ENCODE measurements at places on chromosomes 2 and 18.

- no peak for DNase-seq
These were observed 10.9 kb downstream of the ALS2 start for GRCh38 chr2:201769666-201770373.

DNA sequence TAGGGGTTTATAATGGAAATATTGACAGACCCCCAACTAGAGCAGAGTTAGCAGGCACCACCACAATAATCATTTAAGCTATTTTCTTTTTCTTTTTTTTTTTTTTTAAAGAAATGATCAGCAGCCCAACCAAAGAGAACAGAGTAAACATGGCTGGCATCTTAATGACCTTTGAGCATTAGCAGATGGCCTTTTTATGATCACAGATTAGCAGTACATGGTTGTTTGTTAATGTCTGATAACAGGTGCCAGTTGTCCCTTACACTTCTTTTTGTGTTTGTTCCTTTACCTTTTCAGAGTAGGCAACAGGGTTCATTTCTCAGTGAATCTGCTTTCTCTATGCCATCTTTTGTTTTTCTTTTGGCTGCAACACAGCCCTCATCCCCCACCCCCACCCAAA lies 747.0 kb downstream of the BCL11A start:
- DNase-seq: no peak

- peak; percentile 74 for DNase-seq
These were observed 877 bp upstream of the UGP2 start for GRCh38 chr2:63840785-63841253.

DNA sequence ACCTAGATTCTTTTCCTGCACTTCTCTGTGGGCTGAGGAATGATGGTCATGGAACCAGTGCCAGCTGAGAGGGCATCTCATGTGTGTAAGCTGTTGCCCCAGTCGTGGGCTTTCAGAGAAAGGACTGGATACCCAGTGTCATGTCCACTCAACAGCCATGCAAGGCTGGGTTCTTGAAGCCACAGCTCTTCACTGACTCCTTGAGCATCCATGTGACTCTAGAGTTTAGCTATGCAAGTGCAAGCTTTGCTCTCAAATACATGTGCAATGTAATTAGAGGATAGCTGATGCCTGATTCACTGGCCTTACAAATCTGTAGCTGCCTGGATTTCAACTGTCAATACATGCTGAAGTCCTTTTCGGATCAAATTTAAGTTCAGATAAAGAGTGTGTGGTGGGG lies 46.8 kb upstream of the EML6 start:
- no peak for DNase-seq

DNA sequence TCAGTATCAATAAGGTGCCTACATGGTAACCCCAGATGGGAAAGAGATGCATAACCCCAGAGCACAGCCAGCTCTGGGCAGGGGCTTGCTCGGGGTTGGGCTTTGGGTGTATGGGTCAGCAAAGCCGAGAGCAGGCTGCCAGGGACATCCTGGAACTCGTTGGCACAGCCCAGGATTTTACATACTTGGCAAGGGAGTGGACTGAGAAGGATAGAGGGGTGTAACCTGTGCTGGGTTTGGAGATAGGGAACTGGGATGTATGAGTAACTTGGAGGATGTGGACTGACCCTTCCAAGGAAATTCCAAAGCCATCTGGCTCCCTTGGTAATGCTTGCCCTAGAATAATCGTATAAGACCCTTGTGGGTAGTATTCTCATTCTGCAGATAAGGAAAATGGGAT lies 44.2 kb downstream of the GPR39 start:
- no peak for DNase-seq

DNA sequence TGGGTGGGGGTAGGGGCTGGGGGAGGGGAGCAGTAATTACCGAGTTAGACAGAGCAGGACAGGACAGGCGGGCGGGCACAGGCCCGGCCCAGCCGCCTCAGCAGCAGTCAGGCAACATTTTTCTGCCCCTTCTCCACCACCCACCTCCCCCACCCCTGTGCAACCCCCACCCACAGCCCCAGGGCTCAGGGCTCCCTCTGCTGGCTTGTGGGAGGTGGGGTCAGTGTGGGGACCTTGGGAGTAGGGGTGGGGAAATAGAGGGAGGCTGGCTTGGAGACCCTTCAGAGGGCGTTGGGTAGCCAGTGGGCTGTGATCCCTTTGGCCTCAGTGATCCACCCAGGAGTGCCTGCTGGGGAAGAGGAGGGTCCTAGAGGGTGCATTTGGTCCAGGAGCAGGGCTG lies 6.4 kb downstream of the WNT6 start:
- DNase-seq: no peak

DNA sequence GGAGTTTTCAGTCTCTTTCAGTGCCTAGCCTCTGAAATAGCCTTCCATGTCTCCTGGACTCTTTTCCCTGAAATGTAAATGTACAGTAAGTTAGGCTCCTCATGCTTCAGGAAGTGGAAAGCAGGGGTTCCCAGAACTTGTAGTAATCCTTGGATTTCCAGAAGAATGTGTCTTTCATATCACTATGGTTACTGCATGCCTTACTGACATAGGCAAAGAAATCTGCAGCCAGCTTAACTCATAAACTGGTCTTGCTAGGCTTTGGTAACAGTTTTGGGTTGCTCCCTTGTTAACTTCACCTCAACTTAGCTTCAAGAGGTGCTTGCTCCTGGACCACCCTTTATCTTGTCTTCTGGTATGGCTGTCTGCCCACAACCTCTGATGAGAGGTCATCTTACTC lies 686.8 kb upstream of the DDX18 start:
- DNase-seq: no peak

GRCh38 chr2:190344276-190344827 lies 963 bp downstream of the INPP1 start:
- no peak for DNase-seq

DNA sequence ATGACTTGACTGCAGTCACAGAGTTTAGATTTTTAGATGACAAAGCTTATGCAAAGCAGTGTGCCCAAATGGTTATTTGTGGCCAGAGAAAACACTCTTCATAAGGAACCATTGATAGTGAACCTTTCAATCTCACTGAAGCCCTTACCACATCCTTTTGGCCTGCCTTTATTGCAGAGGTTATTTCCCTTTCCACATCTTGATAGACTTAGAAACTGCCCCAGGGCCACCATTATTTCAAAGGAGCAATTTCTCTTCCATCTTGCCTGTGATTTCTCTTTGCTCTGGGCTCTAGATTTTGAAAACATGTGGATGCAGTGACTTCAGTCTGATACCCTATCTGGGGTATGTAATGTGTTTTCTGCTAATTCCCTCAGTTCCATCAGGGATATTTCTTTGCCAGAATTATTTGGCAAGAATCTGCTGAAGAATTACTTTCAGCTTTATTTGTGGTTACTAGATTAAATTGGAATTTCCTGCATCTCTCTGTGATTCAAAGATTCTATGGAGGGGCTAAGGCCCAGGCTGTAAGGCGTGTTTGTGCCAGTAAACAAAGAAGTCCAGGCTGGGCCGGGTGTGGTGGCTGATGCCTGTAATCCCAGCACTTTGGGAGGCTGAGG lies 51.0 kb downstream of the MOGAT1 start:
- no peak for DNase-seq

GRCh38 chr2:23335550-23335949 lies 49.4 kb upstream of the KLHL29 start:
- DNase-seq: no peak

- DNase-seq: no peak
These were observed 23.0 kb downstream of the PTPN18 start for GRCh38 chr2:130378898-130379214.

- no peak for DNase-seq
These were observed 481.0 kb downstream of the TGIF1 start for GRCh38 chr18:3931013-3931315.

DNA sequence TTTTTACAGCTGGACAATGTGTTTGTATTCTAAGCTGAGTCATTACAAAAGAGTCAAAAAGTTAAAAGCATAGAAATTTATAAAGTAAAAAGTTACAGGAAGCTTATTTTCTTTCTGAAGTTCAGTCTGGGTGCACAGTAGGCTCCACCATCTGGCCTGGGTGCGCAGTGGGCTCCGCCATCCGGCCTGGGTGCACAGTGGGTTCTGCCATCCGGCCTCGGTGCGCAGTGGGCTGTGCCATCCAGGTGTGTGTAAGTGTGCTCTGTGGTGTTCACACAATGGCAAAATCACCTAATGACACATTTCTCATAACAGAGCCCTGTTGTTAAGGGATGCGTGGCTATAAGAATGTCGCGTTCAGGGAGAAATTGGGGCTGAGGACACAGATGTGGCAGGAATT lies 195.5 kb downstream of the ANKRD30B start:
- no peak for DNase-seq

DNA sequence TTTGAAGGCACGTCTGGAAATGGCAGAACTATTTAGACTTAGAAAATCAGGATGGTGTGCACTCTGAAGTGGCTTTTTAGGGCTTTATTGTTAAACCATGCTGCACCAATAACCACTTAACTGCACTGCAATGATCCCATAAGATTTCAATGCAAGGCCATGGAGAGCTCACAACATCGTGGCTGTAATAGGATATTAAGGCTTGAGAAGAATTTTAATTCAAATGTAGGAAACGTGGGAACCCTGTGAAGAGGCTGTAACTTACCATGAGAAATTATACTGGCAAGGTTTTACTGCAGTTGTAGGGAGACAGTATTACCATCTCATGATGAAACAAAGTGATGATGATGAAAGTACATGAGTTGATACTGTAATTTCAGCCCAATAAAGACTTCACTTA lies 242.5 kb downstream of the AFF3 start:
- no peak for DNase-seq

DNA sequence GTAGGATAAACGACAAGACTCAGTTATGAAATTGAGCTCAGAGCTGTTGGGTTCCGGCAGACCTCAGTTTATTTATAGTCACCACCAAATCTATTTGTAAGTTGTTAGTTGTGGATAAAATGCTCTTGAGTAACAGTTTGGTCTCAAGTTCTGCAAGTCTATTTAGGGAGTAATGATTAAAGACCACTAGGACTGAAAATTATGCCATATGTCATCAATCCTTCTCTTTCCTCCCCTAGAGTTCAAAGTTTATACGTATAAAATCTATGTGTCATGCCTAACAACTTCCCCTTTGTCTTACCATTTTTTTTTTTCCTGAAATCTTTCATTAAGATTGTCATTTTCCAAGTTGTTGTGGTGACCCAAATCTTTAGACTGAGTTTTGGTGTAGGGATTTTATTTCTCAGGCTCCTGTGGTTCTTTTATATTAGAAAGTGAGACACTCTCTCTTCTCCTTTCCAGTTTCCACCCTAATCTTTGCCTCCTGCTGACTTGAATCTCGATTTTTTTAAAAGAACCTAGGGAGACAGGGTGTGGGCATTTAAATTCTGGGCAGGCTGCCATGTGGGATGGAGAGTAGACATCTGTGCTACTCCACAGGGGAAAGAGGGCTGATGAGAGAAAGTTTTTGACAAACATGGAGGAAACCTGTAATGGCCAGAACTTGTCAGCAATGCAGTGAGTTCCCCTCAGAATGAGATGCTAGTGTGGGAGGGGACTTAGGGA lies 51.0 kb downstream of the LAMA3 start:
- DNase-seq: peak; percentile 42
